Mesothelial cell of epicardium (in vitro differentiated cells): ENCODE measurements at places on chromosomes 13 and 19. TPM values are rescaled to one million over a fixed set of nuclear protein-coding genes. Genes with fewer than 3 reads are reported as not detected.

The KIR3DL3 gene
- not detected in 3 replicates for total RNA-seq

- no peak for DNase-seq
Measured at GRCh38 chr19:49413348-49413747, 9.9 kb downstream of the PTH2 start.

DNA sequence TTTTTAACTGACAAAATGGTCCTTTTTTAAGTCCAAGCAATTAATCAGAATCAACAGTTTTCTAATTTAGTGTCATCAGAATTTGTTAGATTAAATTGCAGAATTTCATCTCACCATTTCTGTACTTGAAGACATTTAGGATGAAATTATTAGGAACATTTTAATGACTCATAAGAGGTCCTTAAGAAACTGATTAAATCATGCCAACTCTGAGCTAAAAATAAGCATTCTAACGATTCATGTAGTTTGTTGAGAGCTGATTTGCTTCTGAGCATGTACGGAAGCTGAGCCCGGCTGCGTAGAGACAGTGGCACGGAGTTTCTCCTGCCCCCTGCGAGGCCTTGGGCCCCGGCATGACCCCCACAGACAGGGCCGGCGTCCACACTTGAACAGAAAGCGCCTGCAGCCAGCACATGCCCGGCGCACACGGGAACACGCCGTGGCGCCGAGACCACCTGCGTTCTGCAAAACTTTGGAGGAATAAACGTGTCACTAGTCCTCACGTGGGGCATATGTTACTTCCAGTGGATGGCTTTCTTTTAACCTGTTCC lies 89.7 kb upstream of the MCF2L start:
- peak; percentile 5 for DNase-seq

The TICAM1 gene
- total RNA-seq = 7.6 to 7.9 TPM (median 7.7 TPM) in 3 replicates

The KIR2DL1 gene
- not detected in 3 replicates for total RNA-seq

The ZNF835 gene
- total RNA-seq = 0.07 to 0.34 TPM in 2 of 3 replicates, not detected in the other

DNA sequence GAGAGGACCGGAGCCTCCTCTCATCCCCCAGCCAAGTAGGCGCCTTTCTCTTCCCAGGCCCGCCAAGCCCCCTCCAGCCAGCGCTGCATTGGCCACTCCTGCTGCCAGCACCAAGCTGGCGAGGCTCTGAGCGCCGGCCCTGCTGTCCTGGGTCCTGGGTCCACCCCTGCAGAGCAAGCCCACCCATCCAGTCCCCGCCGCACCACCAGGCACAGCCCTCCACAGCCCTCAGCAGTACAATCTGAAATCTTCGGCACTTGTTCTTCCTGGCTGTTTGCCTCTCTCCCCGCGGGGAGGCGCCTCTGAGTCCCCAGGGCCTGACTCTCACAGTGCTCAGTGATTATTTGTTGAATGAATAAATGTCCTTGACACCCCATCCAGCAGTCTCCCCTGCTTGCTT lies 236.4 kb upstream of the SGCG start:
- DNase-seq = no peak

The CGB7 gene
- 23.1 to 26.5 TPM (median 25.5 TPM) in 3 replicates for total RNA-seq

DNA sequence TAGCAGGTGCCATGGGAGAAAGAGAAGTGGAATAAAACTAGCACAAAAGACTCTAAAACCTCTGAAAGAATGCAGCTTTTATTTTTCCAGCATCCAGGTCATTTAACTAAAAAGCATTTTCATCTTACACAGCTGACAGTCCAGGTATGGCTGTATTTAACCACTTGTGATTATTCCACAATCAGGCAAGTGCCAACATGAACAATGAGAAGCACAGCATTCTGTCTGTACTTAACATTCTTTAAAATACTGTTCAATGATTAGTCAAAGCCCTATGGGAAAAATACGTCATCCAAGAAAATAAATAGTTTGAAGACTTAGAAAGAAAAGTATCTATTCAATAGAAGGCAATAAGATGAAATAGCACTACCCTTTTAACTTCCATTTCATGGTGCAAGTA lies 246.9 kb downstream of the LIG4 start:
- no peak for DNase-seq

DNA sequence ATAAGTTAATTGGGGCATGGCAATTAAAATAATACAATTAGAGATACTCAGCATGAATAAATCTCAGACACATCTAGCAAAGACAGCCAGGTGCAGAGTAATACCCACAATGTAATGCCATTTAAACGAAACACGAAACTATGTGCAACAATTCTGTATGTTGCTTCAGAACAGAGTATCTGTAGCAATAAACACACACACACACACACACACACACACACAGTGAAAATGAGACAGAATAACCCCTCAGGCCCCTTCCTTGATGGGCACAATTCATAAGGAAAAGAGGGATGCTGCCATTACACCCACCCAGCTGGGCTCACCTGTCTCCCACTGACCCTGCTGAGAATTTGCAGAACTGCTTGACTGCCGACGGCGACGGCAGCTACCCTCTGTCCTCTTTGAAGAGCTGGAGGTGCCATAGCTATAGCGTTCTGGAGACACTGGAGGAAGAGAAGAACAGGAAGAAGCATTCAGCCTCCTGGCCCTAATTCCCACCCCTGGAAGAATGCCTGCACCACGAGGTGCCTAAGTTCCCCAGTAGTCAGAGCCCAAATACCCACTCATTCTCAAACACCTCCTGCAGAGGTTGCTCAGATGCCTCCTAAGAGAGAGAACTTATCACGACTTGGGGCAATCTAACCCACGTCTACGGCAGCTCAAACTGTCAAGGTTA lies 2.5 kb downstream of the DEDD2 start:
- DNase-seq = no peak

The KRTDAP gene
- total RNA-seq = 1.9 to 3.3 TPM (median 2.5 TPM) in 3 replicates

DNA sequence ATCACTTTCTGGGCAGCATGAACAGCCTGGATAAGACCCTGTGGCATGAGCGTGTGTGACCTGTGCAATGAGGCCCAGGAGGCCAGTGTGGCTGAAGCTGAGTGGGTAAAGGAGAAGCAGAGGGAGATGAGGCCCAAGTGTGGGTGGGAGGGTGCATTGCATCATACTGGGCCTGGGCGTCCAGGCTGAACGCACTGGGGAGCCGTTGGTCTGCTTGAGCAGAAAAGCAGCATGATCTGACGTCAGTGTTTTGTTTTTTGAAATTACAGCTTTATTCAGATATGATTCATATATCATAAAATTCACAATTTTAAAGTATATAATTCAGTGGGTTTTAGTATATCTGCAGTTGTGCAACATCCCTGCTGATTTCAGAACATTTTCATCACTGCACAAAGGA lies 409.7 kb downstream of the HS6ST3 start:
- DNase-seq = no peak

The CGB8 gene
- 0.29 to 0.31 TPM in 2 of 3 replicates, not detected in the other for total RNA-seq

GRCh38 chr13:112464720-112465119 lies 88.6 kb downstream of the SPACA7 start:
- no peak for DNase-seq

DNA sequence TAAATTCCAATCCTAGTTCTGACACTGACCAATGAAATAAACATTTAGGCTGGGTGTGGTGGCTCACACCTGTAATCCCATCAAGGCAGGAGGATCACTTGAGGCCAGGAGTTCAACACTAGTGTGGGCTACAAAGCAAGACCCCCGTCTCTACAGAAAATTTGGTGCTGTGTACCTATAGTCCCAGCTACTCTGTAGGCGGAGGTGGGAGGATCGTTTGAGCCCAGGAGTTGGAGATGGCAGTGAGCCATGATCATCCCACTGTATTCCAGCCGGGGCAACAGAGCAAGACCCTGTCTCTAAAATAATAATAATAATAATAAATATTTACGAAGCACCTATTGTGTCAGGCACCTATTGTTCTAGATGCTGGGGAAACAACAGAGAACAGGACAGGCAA lies 6.7 kb downstream of the IRGQ start:
- DNase-seq = no peak

GRCh38 chr13:33341861-33342452 lies 56.4 kb upstream of the STARD13 start:
- DNase-seq = no peak
